Endothelial cell of umbilical vein (primary cell): ENCODE measurements at places on chromosomes 5 and 9. TPM values are rescaled to one million over a fixed set of nuclear protein-coding genes. Genes with fewer than 3 reads are reported as not detected.

DNA sequence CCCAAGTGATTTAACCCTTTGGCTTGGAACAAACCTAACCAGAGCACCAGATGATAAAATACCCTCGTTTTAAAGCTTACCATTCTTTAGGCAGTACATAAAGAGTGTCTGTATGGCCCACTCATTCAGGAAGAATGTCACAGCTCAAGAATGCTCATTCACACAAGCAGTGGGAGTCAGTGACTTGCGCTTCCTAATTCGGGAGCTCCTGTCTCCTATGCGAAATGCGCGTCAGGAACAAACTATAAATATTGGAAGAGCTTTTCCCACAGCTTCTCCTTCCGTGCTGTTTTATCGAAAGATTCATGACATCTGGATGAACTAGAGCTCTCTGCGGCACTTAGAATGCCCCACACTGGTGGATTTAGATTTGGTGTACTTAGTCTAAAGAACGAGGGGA is 66.6 kb downstream of the NTRK2 start:
- DNase-seq, result no peak

GRCh38 chr5:169656125-169656901 is 19.2 kb downstream of the DOCK2 start:
- DNase-seq, result no peak

- DNase-seq, result peak; percentile 88
These were observed 12.5 kb upstream of the EXOSC2 start for GRCh38 chr9:130680836-130681768.

DNA sequence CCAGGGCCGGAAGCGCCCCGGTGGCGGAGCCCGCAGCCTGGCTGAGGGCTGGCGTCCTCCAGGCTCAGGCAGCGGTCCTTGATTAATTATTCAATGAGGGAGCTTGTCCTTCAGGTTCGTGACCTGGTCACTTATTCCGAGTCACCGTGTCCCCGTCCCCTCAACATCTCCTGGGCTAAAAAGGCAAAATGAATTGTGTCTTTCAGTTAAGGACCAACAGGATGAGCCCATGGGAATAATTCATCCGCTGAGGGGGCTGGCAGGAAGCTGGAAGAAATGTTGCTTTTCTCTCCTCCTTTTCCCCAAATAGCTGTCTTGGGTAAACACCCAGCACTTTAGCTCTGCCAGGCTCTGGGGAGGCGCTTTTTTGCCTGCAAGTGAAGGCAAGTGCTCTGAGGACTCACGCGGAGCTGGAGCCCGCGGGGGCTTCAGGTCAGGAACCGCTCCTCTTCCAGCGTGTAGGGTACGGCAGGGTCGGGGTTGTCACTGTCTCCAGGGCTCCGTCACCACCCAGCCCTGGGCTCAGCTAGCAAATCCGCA is 13.1 kb downstream of the KCNT1 start:
- no peak for DNase-seq

- no peak for DNase-seq
These were observed 56.1 kb downstream of the TSTD2 start for GRCh38 chr9:97577051-97577450.

- peak; percentile 98 for DNase-seq
These were observed 96.8 kb downstream of the ZNF608 start for GRCh38 chr5:124649491-124650146.

The ANGPTL2 gene
- total RNA-seq, result 21.8 and 24.5 TPM in 2 replicates

The RETREG1 gene
- 0.46 TPM in 1 of 2 replicates, not detected in the other for total RNA-seq

DNA sequence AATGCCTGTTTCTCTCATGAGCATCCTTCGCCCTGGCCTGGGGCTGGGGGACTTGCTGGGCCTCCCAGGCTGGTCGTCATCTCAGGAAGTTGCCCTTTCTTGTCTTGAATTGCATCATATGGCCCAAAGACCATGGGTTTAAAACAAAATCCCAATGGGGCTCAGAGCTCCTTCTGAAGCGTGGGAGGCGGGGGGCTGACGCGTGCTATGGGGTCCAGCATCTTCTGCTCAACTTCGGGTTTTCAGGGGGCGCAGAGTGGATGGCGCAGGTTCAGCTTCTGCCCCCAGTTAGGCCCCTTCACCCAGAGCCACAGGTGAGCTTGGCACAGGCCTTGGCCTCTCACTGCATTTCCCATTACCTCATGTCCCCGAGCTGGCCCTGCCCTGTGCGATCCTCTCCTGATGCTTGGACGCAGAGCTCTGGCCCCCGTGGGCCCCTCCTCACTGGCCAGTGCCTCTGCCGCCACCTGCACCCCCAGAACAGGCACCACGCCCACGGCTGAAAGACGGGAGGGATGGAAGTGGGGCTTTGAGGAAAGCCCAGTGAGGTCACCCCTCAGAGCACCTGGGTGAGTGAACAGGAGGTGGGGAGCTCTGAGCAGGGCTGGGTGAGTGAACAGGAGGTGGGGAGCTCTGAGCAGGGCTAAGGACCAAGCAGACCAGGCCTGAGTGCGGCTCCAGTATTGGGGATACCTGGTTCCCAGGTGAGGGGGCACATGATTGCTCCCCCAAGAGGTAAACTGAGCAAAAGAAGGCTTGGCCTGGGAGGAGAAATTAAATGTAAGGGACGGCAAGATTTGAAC is 56.0 kb downstream of the TRIP13 start:
- DNase-seq, result no peak

DNA sequence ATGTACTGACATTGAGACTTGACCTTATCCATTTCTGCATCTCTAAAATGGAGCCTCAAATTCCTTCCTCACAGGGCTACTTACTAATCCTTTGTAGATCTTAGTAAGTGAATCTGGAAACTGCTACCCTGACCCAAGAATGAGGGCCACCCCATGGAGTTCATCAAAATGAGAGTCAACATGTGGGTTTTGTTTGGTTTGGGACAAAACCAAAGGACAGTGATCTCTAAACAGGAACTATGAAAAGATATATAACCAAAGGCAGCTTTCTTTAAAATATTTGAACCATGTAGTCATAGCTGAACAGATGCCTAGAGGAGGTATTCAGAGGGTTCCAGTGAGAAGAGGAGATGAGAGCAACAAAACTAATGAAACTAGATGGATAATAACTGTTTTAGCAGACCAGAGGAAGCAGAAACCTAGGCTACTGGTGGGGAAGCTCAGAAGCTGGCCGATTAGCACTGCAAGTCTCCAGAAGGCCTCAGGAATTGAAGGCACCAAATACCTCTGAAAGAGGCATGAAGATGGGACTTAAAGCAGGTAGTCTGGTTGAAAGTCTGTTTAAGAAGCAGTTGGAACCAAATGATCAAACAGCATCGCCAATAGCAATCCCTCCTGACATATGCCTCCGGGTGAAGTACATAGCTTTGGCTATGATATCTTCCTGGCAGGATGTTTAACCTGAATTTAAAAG is 45.8 kb downstream of the THOC3 start:
- peak; percentile 41 for DNase-seq

The RALGDS gene
- 41.4 and 43.1 TPM in 2 replicates for total RNA-seq

- DNase-seq, result peak; percentile 72
These were observed 129.9 kb downstream of the DMXL1 start for GRCh38 chr5:119200795-119201194.

DNA sequence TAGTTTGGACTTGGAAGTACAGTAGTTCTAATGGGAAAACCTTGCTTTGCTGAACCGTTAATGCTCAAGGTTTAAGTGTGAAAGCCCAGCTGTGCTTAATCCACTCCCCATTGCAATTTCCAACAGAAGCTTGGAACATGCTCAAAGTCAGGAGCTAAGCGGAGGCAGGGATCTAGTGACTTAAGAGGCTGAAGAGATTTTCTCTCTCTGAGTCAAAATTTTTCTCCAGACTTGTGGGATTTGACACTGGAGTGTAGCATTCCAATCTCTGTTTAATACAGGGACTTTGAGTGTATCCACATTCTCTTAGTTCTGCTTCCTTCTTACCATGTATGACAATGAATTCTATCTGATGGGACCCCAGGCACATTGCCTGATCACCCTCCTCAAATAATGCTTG is 471.8 kb downstream of the KIF4B start:
- no peak for DNase-seq

GRCh38 chr5:115184770-115185169 is 15.1 kb upstream of the TRIM36 start:
- DNase-seq, result no peak
